Endothelial cell of umbilical vein (primary cell): ENCODE measurements at places on chromosomes 2 and 18.

DNA sequence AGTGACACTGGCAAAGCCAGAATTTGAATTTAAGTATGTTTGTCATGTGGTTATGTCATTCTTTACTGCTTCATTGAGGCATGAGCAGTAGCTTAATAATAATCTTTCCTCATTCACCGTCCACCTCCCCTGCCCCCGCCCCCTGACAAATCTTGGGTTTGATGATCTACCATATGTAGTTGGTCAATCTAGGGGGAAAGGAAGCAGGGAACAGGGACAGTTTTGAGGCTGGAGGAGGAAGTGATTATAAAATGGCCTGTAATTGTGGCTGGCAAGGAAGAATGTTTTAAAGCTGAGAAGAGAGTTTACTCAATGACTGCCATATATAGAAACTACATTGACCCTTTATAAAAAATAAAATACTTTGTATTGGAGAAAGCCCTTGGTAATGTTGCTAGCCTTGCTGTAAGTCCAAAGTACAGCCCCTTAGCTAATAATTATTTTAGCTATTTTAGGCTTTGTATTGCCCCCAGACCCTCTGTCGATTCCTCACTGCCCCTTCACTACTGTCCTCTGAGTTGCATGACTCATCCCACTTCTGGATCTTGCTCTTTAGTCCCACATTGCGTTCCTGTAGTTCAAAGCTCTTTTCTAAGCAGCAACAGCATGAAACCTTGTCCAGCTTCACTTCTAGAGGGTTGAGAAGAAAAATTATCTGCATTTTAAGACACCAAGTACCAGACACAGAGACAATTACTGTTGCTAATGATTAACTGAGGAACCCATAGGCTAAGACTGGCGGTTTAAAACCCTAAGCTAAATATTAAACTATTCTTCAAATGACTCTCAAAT is 38.4 kb downstream of the PELI1 start:
- no peak for DNase-seq

DNA sequence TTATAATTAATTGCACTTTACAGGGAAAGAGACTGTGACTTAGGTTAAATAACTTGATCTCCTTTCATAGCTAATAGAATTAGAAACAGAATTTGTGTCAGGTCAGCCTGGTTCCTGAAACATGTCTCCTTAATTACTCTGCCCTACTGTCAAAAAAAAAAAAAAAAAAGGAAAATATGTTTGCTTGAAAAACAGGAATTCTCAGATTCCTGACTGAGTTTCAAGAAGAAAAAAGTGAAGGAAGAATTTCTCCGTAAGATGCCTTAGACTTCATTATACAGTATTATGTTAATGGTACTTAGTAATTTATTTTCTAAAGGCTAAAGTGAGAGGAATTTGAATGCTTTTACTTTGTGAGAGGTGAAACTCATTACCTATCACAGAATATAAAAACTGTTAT is 118.4 kb upstream of the REG3G start:
- no peak for DNase-seq

DNA sequence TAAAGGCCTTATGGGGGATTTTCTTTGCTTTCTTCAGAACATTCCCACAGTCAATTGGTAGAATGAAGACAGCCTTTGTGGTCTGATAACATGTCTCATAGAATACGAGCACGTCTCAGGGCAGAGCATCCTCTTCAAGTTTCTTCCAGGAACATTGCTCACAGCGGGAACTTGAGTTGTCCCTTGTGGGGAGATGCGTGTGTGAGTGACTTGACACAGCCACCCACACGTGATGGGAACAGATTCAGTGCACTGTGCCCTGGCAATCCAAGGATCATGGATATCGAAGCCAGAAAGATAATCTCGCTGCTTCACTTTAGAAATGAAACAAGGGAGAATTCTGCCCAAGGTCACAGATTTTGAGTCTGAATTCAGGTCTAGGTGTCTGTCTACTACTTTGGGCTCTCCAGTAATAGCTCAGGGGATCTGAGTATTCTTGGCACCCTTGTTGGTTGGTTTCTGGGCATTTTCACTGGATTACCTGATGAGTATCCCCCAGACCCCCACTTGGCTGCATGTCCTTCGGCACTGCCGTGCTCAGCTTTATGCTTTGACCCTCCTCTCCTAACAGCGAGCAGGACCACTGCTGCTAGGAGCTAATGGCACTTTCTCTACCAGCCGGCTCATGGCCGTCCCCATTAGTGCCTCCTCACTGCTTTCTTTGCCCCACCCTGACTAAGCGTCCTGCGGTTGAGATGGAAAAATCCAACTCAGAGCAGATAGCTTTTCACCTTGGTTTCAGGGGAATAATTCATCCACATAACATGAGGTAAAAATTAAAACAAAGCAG is 75.9 kb upstream of the FOSL2 start:
- DNase-seq = no peak

- no peak for DNase-seq
These were observed 106.9 kb downstream of the GATA6 start for GRCh38 chr18:22276334-22276713.

- no peak for DNase-seq
These were observed 9.9 kb downstream of the CCT7 start for GRCh38 chr2:73243884-73244570.

GRCh38 chr2:137231628-137232027 is 466.3 kb downstream of the THSD7B start:
- no peak for DNase-seq

- DNase-seq = no peak
These were observed 301.3 kb downstream of the EPHA4 start for GRCh38 chr2:221270806-221271205.

DNA sequence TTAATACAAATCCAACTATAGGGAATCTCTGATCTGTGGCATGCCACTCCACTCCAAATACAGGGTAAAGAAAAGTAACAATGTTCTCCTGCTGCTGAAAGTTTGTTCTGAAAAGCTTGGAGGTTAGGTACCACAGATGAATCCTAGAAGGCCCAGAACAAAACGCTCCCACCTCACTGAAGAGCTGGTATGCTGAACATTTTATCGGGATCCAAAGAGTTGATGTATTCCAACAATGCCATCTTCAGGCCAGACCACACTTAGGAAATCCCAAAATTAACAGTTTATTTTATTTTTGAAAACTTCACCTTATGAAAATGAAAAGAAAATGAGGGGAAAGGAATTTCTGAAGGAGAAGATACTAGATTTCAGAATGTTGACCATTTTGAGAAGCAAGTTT is 145.1 kb upstream of the CDH19 start:
- DNase-seq = peak; percentile 22

DNA sequence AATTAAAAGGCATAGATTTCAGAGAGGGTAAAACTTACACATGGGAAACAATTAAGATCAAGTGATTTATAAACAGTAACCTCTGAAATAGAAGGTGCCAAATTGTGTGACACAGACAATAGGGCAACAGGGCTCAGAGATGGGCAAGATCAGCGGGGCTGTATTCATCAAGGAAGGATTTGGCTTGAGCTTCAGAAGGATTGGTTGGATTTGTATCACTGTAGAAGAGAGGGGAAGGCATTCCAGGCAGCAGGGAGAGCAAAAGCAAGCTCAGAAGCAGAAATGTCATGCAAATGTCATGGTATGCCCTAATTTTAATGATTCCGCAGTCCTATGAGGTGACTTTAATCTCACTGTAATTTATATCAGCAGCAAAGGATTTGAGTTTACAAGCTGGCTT is 415.0 kb upstream of the NRP2 start:
- no peak for DNase-seq

DNA sequence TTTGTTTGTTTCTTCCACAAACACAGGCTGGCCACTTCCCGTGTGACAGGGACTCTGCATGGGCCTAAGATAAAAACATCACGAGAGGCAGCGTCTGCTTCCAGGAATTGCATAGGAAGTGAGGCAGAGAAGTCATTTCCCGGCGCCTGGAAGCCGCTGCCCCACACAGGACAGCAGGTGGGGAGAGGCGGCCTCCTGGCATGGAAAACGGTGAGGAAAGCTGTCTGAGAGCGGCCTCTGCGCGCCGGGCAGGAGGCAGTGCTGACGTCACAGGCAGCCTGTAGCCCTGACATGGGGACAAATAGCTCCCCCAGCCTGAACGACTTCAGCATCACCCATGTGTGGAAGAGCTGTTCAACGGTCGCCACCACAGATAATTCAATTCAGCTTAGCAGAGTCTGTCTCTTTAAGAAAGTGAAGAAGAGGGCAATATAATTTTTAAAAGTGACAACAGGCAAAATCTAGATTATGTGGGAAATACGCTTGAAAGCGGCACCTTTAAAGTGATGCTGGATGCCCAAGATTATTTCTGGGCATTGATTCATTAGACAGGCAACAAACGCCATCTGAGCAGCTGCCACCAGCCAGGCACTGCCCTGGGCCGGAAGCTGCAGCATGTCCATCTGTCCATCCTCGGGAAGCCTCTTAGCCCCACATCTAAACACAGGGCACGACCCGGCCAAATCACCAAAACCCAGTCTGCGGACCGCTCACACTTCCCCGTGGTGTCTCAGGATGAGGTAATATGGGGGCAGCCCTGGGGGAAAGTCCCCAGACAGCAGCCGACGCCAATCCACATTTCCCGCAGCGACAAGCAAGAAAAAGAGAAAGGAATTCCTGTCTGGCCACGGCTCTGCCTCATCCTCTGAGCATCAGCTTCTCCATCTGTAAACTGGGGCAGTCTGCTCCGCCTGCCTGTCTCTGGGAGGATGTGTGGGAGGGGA is 138.9 kb downstream of the PXDN start:
- DNase-seq = peak; percentile 57

GRCh38 chr2:29606104-29607037 is 315.0 kb downstream of the ALK start:
- no peak for DNase-seq

DNA sequence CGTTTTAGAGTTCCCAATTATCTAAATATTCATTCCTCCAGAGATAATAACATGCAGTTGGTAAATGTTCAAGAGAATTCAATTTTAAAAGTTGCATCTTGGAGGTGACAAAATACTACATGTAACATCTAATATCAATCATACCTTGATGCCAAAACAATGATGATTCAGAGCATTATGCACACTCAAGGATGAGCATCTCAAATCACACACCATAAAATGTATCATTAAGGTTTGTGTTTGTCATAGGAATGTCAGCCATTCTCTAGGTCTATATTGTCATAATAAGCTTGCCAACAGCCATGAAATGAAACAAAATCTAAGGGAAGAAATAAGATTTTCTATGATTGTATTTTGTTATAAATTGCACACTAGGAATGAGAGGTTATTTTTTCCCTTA is 1667.0 kb downstream of the DPP10 start:
- no peak for DNase-seq

DNA sequence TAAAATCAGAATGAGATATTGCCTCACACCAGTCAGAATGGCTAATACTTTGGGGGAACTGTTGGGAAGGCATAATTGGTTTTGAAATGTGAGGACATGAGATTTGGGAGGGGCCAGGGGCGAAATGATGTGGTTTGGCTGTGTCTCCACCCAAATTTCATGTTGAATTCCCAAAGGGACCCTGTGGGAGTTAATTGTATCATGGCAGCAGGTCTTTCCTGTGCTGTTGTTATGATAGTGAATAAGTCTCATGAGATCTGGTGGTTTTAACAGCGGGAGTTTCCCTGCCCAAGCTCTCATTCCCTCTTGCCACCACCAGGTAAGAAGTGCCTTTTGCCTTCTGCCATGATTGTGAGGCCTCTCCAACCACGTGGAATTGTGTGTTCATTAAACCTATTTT is 59.6 kb downstream of the CSRNP3 start:
- no peak for DNase-seq
